ENCODE measurements at places on chromosomes 6 and 20.

DNA sequence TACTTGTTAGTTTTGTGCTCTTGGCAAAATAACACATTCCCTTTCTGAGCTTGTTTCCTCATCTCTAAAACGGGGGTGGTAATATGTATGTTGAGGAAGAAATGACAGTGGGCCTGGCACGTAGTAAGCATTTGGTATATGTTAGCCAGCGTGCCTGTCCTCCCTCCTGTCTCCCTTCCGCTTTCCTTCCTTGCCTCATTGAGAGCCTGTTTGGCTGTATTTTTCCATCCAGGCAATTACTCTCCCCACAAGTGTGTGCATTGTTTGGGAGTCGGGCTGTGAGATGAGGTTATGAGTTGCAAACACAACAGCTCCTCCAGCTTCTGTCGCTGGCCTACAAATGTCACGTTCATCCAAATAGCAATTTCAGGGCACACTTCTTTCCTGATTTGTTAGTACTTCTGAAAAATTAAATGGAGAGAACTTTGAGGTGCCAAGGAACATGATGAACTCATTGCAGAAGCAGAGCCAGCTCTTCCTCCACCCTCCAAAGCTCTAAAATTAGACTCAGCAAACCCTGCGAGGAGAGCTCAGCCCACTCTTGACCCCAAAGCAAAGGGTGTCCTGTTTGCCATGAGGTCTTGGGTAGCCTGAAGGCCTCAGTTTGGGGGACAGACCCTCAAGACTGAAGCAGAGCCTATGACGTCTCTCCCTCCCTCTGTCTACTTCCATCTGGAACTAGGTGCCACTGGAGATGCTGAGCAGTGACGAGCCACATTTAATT is 50.7 kb upstream of the TOX2 start:
- DNase-seq = no peak

- peak; percentile 6 for DNase-seq
Measured at GRCh38 chr20:48523191-48523995, 304.4 kb downstream of the PREX1 start.

- DNase-seq = no peak
Measured at GRCh38 chr20:55174635-55175034, 699.2 kb downstream of the DOK5 start.

GRCh38 chr6:15077006-15077405 is 168.9 kb upstream of the JARID2 start:
- DNase-seq = no peak

DNA sequence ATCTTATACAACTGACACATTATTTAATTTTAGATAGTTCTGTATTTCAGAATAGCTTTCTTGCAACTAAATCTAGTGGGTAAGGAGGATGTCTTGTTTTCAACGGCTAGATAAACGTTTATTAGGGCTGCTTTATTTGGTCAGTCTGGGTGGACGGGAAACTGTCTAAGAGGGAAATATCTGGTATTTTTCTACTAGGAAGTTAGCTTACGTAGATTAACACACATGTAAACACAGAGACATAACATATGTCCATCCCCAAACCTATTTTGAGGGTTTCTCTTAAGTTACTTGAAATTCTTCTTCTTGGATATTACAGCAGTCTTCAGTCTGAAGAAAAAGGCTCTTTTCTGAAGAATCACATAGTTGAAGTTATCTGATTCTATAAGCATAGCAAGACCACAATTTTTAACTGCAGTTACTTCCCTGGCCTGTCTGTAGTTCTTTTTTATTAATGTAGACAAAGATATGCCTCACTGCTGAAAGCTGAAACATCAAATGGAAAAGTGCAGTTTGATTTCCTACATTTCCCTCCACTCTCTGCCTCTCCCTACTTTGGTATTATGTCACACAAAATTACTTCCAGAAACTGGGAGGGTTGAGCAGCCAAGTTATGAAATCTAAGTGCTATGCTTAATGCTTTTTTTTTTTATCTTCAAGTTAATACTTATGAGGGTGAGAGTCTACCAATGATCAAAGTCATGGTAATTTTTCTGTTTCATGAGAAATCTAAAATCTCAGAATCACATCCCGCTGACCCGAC is 37.4 kb downstream of the PLAGL1 start:
- no peak for DNase-seq

GRCh38 chr6:22294301-22294700 is 2.5 kb downstream of the PRL start:
- no peak for DNase-seq

DNA sequence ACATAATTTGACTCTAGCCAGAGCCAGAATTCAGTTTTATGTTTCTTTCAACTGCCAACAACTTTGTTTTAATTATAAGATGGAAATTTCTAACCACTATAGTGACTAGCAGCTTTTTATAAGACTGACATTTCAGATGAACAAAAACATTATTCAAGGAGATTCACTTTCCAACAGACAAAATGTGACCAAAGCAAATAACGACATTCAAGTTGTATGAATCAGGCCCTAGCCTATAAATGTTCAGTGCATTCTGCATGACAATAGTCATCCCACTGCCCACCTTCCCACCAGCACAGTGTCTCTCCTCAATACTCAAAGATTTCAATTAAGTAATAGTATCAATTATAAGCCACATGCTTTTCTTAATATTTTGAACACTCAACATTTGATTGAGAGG is 200.7 kb downstream of the KHDC1L start:
- no peak for DNase-seq

- no peak for DNase-seq
Measured at GRCh38 chr6:87357479-87358196, 13.0 kb downstream of the C6orf163 start.

DNA sequence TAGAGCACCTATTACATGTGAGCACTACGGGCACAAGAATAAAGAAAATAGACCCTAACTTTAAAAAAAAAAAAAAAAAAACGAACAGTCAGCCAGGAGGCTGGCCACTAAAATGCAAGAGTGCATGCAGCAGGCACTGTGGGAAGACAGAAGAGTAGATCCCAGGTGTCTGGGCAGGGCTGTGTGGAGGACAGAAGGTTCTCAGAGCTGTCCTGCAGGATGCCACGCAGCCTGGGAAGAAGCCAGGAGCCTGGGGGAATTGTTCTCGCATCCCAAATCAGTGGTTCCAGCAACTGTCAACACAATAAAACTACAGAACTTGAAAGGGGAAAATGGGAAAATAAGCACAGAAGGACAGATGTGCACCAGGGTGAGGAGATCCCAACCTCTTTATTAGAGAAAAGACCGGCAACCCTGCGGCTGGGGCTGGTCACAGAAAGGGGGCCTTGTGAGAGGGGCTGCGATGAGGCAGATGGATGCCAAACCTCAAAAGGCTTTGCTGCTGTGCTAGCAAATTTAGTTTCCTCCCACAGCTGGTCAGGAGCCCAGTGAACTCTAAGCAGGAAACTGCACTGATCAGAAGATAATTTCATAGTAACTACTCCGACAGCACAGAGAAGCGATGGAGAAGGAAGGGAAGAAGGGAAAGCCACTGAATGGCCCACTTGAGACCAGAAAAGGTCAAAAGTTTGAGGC is 30.9 kb downstream of the MAP3K5 start:
- DNase-seq = no peak

GRCh38 chr6:82348130-82348529 is 15.5 kb upstream of the TPBG start:
- DNase-seq = no peak

DNA sequence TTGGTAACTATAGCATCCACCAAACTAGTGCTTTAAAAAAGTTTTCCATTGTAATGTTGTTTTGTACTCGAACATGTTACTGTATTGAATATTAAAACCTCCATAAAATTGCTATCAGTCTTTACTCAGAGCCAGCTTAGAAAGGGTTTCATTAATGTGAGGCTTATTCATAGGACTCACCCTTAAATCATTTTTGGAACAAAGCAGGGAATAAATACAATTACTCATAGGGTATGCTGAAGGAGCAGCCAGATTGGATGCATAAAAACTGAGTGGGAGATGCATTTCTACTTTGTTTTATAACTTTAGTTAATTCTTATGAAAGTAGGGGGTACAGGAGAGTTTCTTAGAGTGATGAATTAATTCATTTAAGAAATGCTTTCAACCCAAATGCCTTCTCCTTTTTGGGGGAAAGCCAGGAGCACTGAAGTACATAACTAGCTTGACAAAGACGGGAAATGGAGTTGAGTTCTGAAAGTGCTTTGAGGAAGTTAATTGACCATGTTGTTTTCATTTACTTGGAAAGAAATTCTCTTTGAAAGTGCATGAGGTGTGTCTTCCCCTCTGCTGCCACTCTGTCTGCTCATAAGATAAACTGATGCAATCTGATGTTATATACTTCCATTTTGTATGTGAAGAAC is 90.3 kb downstream of the RNF144B start:
- DNase-seq = no peak

DNA sequence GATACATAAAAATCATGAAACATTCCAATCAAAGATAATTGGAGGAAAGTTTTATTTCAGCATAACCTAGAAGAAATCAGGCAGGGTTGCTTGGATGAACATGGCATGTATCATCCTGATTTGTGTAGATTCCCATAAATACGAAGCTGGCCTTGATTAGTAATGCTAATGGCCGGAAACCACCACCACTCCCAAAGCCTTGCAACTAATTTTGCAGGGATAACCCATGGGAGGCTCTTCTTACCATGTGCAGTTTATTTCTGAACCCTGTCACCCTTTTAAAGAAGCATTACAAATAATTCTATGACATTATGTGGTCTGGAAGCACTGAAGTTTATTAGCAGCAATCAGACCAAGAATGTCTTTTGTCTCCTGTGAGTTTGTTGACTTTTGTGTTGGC is 80.8 kb downstream of the AIG1 start:
- DNase-seq = no peak

DNA sequence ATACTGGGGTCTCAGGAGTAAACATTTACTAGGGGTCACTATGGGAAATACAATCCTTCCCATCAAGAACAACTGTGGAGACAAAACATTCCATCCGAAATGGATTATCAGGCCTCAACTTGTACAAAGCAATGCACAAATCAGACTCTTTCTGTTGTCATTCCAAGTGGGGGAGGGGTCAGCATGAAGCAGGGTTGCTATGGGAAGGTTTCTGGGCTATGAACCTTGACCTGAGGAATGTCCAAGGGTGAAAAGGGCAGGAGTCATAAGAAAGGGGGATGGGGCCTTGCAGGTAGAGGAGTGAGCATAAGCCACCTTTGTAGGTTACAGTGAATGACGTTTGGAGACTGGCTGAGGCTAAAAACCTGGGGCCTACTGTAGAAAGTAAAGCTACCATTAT is 3.1 kb downstream of the METTL24 start:
- DNase-seq = no peak

GRCh38 chr6:106069478-106069877 is 16.7 kb upstream of the PRDM1 start:
- DNase-seq = no peak

DNA sequence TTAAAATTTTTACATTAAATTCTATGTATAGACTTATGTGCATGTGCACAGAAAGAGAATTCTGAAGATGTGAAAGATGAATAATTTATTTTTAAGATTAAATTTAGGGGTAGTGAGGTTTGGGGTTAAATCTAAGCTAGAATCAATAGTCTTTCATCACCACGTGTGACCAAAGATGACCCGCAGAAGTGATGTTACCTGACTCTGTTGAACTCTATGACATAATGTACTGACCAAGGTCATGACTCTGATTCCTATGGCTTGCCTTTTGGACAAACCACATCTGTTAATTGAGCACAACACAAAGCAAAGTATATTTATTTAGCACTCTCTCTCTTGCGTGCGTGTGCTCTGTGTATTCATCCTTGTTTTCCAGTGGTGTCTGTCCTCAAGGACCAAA is 150.6 kb downstream of the BACH2 start:
- DNase-seq = no peak

DNA sequence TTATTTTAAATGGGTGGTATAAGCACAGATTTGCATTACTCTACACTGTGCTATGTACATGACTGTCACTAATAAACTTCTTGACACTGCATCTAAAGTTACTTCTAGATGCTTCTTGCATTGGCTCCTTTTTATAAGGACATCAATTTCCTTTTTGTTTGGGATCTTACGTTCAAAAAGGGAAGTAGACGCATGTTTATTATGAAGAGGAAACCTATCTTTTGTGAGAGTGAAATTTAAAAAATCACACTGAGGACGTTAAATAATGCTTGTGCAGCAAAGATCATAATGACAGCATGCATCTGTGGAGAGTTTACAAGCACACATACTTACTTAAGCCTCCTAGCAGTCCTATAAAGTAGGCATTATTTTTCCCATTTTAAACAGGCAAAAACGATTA is 479.5 kb downstream of the CD83 start:
- no peak for DNase-seq

DNA sequence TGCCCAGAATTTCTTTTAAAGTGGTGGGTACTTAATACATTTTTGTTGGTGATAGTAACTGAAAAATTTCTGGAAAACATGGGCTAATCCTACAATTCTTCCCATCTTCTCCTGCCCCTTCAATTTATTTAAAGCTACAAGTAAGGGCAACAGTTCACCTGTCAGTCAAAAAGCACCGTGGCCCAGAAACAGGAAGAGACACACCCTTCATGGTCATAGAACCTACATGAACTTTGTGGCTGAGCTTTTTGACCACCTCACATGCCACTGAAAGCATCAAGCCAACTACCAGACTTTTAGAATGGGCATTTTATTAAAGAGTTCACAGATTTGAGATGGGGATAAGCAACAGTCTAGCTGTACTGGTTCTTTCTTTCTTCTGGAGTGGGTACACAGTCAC is 201.1 kb upstream of the CNR1 start:
- no peak for DNase-seq

- no peak for DNase-seq
Measured at GRCh38 chr20:17518339-17519052, 12.7 kb downstream of the BFSP1 start.

- no peak for DNase-seq
Measured at GRCh38 chr20:38171675-38172043, 6.6 kb upstream of the TGM2 start.

GRCh38 chr6:45818655-45819054 is 197.0 kb downstream of the CLIC5 start:
- DNase-seq = no peak

DNA sequence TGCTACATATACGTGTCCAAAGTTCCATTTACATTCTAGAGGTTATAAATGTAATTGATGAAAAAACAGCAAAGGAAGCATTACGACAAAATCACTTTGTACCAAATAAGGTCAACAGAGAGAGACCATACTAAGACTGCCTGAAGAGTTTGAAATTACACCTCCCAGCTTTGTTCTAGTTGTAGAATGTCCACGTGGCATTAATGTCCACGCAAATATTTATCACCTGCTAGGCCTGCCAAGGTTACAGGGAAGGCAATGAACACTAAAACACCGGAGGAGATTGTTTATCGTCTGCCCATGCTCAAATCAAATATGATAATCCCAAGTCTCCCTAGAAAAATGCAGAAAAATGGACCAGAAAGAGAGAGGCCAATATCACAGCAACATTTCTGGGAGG is 6.2 kb downstream of the RALGAPA2 start:
- no peak for DNase-seq

Data from HL-60 (cell line).